ENCODE measurements at places on chromosomes 3 and 15.

DNA sequence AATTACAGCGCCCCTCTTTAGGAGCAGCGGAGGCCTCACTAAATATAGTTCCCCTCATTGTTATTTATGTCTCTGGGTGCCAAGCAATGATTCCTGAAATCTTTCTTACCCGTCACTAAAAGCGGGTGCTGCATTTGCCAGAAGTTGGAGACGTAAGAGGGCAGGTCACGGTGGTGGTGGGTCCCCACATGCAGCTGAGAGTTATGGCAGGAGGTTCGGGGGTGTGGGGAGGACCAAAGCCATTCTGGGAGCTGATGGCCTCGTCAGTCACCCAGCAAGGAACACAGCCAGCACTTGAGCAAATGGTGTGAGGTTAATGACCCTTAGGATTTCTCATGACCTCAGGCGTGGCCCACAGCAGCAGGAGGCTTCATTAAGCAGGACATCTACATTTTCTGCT lies 129.2 kb downstream of the RAB11A start:
- DNase-seq: no peak

- no peak for DNase-seq
Measured at GRCh38 chr3:4643904-4644547, 150.9 kb downstream of the ITPR1 start.

DNA sequence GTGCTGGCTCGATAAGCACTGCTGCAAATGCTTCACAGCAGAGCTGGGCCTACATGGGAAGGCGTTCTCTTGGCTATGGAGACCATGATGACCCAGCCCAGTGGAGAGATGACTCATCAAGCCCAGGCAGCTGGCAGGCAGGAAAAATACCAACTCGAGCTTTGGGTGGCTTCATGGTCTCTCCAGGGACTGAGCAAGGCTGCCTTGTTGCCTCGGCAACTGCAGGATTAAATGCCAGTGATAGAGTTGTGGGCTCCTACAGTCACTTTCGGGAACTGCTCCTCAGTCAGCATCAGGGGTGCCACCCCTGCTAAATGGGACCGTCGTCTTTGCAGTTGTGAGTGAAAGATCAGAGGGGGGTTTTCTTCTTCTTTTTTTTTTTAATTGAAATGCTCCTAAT lies 54.6 kb upstream of the MYZAP start:
- DNase-seq: no peak

DNA sequence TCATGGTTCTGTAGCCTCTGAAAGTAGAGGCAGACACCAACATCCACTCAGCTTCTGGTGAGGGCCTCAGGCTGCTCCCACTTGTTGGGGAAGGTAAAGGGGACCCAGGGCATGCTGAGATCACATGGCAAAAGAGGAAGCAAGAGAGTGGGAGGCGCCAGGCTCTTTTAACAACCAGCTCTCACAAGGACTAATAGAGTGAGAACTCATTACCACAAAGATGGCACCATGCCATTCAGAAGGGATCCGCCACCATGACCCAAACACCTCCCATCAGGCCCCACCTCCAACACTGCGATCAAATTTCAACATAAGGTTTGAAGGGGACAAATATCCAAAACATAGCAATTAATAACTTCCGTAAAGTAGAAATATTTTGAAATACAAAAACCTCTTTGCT lies 192.3 kb downstream of the OCA2 start:
- DNase-seq: no peak

DNA sequence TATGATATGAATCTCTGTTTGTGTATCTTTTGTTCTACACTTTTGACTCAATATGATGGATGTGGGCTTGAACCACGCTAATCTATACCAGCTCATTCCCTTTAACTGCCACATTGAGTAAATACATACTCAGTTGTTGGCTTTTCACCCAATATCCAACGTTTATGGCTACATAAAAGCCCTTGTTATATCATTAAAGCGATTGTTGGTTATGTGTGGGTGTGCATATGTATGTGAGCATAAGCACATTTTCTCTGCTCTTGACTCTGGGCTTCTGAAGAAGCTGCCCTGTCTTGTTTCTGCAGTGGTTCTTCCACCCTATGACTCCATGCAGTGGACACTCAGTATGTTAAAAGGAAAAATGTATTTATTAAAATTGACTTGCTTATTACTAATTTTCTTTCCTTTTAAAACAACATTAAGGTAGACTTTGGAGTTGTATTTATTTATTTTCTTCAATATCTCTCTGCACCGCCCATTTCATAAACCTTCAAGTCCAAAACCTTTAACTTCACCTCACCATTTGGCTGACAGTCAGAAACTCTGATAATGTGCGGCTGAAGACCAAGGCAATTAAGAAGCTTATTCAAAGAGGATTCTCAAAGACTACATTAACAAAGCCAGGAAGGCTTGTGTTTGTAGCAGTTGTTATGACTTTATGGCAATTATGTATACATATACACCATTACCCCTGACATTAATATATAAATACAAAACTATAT lies 156.1 kb downstream of the THRB start:
- no peak for DNase-seq

- DNase-seq: no peak
Measured at GRCh38 chr3:110887176-110887575, 184.4 kb upstream of the NECTIN3 start.

DNA sequence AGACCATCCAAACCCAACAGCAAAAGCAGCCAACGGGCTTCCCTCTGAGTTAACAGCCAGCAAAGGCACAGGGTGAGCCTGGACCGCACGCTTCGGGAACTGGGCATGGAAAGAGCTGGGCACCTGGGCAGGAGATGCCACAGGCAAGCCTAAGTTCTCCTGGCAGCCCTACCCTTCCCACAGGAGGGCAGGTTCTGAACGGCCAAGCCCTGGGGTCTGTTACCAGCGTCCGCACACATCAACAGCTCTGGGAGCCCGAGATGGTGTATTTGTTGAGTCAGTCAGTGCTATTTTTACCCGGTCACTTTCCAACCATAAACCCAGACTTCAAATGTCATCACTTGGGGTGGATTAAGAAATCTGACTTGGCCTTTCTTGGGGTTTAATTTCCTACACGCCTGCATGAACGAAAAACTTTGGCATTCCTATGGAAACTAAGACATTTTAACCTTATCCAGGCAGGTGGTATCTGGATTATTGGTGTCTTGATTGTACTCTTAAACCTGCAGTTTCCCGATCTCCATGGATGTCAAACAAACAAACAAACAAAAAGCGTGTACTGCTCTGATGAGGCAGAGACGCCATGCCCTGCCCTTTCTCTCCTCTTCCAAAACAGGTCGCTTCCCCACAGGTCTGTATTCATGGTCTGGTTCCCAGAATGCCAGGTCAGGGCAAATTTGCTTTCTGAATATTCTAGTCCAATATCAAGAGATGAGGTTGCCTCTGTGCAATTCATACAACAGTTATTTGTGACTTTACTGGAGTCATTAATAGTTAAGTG lies 99.7 kb downstream of the XXYLT1 start:
- no peak for DNase-seq

DNA sequence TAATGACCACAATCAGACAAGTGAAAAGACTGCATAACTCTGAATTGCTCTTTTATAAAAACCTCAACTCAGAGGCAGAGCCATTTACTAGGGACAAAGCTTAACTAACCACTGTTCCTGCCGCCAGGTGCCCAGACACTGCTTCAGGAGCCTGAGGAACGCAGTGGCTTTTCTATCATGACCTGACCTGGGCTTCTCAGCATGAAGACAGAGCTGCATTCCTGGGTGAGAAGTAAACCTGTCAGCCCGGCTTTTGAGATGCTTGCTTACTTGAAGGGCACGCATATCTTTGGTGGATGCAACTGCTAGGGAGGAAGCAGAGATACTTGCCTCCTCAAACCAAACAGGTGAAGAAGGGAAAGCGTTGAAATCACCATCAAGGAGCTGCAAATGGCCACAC lies 7.9 kb downstream of the LRRC31 start:
- no peak for DNase-seq

GRCh38 chr3:64945171-64945729 lies 257.4 kb upstream of the ADAMTS9 start:
- DNase-seq: no peak

DNA sequence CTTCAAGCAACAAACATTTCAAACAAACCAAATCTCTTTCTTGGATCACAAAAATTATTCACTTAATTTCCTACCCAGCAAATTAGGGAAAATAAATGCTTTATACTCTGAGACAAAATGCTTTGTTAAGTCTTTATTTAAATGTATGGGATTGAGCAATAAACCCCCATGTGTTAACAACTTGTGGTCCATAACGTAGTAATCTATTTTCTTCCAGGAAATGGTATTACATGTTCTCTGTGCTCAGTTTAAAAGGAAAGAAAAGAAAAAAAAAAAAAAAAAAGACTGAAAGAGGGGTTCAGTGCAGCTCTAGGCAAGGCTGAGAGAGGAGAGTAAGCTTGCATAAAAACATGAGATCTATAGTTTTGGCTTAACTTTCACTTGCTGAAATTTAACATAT lies 102.3 kb downstream of the PIK3CB start:
- no peak for DNase-seq

DNA sequence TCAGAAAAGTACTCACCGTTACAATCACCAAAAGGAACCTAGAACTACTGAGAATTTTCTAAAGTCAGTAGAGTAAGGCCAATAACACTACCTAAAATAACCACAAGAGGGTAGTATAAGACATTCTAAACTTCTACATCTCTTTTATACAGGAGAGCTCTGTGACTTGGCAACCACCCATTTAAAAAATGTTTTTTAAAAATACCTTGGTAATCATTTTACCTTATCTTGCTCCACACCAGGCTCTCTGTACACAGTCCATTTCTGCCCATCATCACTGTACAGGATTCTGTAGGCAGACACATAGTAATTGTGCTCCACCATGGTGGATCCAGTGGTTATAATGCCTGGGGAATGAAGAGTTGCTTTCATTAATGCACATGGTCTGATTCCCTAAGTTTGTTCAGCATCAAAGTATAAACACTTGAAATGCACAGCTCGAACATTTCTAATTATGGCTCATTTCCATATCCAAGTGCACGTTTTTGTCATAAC lies 54.5 kb downstream of the ST3GAL6 start:
- no peak for DNase-seq

DNA sequence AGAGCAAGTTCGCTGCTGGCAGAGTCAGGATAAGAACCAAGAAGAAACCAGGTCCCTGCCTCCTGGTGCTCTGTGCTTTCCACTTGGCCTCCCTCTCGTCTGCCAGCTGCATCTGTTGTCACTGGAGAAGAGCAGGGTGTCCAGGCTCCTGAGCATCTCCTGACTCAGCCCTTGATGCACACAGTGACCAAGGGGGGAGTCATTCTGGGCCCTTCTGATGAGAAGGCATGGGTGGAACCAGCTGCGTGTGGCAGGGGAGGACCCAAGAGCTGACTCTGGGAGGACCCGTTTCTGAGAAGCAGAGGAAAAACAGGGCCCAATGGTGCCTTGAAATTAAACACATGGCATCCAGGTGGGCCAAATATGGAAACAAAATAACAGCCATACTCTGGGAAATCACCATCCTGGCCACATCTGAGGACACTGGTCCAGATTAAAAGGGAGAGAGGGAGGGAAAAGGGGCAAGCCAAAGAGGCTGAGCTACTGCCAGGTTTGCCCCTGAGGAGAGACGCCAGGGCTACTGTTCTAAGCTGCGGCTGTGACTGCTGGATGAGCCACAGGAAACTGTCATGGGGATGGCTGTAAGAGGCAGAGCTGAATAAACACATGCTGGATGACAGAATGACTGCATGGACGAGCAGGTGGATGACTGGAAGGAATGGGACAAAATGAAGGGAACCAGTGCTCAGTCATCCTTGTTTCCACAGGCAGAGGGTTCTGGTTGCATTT lies 58.1 kb upstream of the CA12 start:
- no peak for DNase-seq

DNA sequence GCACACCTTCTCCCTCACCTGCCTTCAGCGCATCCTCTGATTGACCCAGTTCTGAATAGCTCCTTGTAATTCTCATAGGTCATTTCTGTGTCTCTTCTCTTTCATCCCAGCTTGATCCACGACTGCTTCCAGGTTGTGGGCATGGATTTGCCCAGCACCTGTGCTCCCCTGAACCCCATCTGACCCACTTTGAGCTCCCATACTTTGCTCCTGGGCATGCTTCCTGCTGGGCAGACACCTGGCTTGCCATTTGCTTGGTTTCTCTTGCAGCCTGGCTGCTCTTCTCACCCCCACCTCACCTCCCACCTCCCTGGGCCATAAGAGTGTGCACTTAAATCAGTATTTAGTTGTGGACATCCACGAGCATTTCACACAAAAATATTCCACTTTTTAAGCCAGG lies 635.5 kb downstream of the TBL1XR1 start:
- no peak for DNase-seq

DNA sequence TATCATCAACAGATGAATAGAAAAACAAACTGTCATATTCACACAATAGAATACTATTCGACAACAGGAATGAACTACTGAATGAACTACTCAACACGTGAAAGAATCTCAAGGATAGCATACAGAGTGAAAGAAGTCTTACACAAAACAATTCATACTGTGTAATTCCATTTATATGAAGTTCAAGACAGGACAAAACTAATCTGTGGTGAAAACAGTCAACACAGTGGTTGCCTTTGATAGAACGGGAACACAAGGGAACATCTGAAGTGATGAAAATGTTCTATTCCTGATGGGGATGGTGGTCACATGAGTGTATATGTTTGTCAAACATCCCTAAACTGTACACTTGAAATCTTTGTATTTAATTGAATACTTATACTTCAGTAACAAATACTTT lies 2.6 kb upstream of the SUSD5 start:
- no peak for DNase-seq

DNA sequence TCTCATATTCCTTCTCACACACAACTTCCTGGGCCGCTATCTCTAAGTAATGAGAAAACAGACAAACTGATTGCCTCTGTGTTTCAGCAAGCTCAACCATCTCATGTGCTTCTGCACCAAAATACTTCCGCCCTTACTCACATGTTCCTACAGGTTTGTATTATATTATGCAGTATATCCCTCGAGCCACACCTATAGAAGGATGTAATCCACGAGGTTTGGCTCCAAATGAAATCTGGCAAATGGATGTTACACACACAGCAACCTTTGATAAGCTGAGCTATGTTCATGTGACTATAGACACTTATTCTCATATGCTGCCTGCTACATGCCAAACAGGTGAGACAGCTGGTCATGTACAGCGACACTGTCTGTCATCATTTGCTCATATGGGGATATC lies 22.6 kb downstream of the CCRL2 start:
- no peak for DNase-seq

DNA sequence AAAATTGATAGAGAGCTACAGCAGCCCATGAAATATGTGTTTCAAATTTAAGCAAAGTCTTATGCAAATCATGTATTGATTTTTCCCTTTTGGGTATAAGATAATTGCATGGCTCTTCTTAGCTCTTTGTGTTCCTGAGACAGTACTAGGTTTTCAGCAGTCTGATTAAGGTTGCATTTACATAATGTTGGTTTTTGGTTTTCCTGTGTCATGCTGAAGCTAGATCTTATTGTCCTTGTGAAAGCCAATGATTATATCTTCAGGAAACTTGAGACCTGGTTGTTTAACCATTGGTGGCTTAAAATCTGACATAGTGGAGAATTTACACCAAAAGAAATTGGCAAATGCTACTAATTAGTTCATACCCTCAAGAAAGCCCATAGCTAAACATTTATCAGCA lies 392.6 kb downstream of the ZPLD1 start:
- no peak for DNase-seq

Measured in glutamatergic neuron (in vitro differentiated cells).